Activated CD4-positive, alpha-beta T cell treated with anti-CD3 and anti-CD28 coated beads, Interleukin-2, amount 10 ng/mL, durations not matched to agents 7 days and 5 days (primary cell): ENCODE measurements at places on chromosomes 4 and X.

- DNase-seq: no peak
Observed at GRCh38 chrX:78331708-78332107, 4.3 kb upstream of the CYSLTR1 start.

DNA sequence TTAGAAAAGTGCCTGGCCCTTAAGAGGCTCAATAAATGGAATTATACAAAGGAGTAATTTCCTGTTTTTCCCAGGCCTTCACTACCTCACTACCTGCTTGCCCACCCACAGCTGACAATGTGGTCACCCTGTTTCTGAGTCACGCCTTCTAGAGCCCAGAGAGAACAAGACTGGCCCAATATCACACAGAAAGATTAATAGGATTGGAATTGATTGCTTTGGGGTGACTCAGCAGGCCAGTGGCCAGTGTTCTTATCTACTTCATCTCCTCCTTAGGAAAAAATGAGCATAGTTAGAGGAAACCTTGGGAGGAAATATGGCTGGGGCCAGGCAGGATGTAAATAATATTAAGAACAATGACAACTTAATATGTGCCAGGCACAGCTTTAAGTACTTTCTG, 4.5 kb upstream of the FGF16 start:
- DNase-seq: no peak

DNA sequence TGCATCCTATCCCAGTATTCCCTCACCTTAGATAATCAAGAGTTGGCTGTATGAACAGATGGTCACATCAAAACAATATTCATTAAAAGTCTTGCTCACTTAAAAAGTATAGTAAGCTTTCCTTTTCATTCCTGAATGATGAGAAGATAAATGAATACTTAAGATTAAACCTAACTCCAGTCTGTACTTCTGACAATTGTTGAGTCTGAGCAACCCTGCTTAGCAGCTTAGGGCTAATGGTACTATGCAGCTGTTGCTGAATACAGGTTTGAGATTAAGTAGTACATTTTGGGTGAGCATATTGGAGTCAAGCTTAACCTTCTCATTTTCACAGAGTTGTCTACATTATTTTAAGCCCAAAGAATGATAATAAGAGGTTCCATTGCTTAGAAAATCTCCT, 121.7 kb upstream of the ETNPPL start:
- DNase-seq: no peak

- no peak for DNase-seq
Observed at GRCh38 chrX:72041176-72041575, 90.5 kb downstream of the RTL5 start.

DNA sequence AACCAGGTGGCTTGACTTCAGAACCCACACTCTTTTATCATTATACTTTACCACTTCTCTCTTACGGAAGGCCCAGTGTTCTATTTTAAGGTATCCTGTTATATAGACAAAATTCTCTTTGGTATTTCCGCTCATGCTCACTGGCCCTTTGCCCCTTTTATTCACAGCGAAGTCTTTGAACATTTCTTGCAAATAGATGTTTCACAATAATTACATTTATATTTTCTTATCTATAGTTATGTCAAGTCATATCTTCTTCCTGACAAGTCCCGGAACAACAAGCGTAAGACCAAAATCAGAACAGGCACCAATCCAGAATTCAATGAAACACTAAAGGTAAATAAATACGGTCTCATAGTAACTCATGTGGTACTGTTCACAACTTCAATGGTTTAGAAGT, 102.0 kb downstream of the SYTL5 start:
- DNase-seq: no peak

DNA sequence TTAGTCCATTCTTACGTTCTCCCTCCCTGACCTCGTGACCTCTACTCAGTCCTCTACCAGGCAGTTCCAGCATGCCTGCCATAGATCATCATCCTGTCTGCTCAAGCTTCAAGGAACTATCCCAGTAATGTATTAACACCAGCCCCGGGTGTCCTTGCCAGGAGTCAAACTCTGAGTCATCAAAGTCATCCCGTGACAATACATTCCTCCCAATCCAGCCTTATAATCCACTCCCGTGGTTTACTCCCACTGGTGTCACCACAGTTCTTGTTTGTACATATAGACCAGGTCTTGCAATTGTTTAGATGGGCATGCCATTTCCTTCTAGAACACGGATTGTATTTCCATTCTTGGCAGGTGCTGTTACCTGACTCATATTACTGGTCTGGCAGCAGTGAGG, 68.7 kb upstream of the TAB3 start:
- DNase-seq: no peak

- no peak for DNase-seq
Observed at GRCh38 chrX:153643431-153644351, 3.3 kb upstream of the DUSP9 start.

DNA sequence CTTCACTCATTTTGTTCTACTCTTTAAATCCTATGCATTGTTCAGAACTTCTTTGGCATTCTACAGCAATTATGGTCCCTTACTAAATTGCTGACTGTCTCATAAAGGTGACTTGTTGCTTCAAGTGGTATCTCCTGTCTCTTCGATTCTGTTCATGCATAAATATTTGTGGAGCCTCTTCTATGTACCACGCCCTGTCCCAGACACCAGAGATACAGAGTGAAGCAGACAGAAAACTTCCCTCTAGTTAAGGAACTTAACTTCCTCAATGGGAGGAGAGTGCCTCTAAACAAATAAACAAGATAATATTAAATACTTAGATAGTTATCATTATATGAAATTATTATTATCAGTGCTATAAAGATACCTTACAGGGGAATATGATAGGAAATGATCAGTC, 235.7 kb downstream of the FRAS1 start:
- DNase-seq: no peak

DNA sequence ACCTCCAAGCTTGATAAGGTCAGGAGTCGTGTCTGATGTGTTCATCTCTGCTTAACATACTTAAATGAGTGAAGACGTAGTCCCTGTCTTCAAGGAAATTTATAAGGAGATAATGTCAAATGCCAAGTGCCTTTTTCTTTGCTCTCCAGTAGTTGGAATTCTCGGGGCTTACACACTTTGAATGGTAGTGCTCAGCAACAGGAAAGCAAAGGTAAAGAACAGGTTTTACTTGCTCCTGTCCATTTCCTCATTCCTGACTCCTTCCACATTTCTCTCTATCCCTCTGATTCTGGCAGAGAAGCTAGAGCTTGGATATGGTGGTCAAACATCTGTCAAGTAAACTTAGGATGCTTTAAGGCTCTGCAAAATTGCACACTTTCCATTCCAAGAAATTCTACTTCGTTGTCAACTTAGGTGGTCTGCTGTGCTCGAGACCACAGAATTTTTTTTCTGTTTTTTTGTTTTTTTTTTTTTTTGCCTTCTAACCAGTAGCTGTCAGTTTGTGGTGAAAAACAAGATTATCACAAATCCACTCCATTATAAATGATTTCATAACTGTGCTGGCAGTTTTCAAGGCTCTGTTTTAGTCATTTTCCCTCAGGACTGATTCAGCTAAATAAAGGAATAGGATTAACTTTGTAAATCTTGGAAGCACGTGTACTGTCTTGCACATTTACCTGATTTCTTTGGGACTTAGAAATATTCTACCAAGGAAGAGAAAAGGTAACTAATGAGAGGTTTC, 180.8 kb upstream of the ANXA3 start:
- no peak for DNase-seq

GRCh38 chrX:57453901-57454300, 137.9 kb upstream of the ZXDB start:
- DNase-seq: peak; percentile 30

DNA sequence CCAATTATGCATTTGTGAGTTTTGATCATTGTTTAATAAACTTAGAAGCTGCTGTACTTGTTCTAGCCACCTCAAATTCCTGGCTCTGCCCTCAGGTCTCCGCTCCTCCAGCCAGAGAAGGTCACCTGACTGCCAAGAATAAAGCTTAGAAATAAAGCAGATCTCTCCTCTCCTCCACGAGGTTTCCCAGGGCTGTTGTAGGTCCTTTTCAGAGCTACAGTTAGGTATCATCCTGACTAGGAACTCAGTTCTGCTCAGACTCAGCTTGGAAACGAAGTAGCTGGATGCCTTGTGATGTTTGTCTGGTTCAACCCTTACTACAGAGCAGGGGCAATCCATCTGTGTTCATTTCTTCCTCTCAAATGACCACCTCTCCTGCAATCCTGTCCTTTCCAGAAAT, 79.1 kb upstream of the RAPGEF2 start:
- DNase-seq: no peak

DNA sequence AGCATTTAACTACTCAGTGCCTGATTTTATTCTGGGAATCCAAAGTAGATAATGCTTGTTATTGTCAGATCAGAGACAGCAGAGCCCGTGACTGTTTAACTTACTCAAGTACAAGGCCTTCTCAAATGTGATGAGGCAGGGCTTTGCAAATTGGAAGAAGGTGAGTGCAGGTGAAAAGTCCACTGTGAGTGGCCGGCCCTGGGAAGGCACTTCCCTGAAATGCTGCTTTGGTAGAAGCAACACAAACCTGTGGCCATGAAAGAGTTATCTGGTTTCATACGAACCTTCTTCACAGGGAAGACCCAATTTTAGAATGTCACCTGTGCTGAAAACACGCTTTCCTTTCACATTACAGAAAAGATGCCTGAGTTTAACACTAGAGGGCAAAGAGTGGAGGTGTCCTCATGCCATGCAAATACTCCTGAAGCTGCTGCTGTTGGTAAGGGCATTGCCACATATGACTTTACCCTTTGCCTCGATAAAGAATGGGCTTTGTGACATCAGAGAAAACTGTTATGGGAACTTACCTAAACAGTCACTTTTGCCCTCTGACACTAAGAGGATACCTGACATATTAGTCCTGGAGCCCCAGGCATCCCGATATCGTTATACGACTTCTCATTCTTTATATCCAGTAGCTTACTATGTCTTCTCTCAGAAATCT, 8.0 kb downstream of the PPARGC1A start:
- DNase-seq: no peak

DNA sequence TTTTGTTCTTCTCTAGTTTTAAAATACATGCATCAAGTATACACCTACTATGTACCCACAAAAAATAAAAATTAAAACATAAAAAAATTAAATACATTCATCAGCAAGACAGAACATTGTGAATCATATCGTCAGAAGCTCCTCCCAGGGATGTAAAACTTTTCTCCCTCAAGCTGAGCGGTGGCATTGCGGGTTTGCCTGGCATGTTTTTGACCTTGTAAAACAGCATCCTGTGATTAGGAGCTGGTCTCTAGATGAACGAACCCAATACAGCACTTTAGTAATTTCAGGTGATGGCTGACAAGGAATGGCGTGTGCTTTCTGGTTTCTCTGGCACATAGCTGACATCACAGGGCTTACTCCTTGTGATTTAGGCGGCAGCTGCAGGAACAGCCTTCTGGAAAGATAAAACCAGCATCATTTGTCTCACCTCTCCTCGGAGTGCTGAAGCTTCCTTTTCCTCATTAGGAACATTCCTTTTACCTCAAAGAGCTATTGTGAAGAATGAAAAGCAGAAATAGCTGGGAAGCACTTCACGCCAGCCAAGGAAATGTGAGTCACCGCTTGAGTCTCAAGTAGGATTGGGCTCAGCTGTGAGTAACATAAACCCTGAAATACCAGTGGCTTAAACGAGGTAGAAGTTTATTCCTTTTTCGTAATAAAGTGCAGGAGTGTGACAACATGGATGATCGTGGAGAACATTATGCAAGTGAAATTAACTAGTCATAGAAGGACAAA, 44.3 kb downstream of the NYX start:
- DNase-seq: no peak

DNA sequence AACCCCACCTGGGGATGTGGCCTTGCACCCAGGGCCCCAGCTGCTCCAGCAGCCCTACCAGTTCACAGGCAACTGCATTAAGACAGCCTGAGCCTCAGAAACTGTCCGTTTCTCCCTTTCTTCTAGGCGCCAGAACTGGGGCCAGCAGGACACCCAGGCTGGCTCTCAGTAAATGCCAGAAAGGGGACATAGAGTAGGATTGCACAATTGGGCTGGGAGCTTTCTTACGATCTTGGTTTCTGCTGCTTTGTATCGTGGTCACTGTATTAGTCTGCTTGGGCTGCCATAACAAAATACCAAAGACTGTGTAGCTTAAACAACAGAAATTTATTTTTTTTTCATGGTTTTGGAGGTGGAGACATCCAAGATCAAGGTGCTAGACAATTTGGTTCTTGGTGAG, 48.4 kb downstream of the NALF2 start:
- no peak for DNase-seq

- DNase-seq: no peak
Observed at GRCh38 chr4:13322681-13323101, 161.4 kb downstream of the RAB28 start.

DNA sequence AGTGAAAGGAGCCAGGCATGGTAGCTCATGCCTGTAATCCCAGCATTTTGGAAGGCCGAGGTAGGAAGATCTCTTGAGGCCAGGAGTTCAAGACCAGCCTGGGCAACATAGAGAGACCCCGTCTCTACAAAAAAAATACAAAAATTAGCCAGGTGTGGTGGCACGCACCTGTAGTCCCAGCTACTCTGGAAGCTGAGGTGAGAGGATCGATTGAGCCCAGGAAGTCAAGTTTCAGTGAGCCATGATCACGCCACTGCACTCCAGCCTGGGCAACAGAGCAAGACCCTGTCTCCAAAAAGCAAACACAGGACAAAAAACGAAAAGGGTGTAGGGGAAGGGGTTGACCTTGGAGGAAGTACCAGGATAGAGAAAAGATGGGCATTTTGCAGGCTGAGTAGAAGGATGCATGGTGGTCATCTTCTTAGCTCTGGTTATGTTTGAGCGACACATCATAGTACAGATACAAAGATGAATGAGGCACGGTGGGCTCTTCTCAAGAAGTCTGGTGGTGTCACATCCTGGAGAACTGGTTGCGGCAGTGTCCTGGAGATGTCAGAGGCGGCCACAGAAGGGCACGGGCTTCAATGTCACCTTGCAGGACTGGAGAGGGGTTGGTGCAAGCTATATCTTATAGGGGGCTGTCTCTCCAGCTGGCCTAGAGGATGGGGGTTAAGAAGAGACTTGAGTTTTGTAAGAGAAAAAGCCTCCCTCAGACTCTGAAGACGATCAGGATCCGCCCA, 32.0 kb downstream of the SLC25A5 start:
- no peak for DNase-seq

DNA sequence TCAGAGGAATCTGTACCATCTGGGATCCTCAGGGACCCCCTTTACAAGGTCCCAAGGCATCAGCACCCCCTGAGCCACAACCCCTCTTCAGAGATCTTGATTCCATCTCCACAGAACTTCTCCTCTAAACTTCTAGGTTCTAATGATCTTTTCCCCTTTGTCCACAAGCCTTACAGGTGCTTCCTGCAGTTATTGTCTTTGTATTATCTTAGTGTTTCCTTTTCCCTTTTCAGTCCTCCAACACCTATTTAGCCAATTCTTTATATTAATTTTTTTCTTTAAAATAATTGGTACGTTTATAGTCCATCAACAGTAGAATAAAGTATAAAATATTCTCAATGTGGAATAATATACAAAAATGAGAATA, 35.2 kb upstream of the FAM241A start:
- DNase-seq: no peak
